Activated naive CD4-positive, alpha-beta T cell treated with anti-CD3 and anti-CD28 coated beads, Interleukin-2, amount 10 ng/mL, durations not matched to agents 7 days and 5 days (primary cell): ENCODE measurements at places on chromosomes 7 and 10.

DNA sequence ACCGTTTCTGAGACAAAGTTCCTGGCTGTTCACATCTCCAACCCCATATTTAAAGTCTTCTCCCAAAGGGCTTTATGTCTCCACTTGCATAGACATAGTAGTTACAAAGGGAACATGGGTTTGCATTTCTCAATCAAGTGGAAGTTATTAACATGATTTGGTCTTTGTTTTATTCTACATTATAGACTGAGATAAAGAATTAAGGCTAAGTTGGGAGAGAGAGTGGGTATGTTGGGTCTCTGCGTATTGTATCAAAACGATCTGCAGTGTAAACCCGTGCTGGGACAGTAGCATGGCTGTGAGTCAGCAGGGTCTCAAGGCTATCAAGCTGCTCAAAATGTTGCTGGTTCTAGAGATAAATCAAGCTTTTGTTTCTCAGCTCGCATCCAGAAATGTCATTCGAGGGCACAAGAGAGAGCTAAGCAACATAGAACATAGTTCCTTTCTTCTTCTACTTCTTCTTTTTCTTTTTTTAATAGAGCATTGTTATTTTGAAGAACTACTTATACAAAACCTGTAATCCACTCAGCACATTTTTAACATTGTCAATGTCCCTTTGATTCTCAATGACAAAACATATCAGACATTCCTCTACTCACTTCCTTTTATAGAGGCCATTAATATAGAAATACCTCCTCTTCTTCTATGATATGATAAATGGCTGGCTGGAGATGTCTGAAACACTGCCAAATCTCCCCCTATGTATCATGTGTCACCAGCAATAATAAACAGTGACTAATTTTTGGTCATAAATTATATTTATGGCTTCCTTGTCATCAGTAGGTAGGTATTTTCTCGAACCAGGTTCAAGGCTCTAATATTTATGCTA, 34.5 kb upstream of the RHOBTB1 start:
- DNase-seq, result no peak

- no peak for DNase-seq
Observed at GRCh38 chr10:28845009-28845682, 167.8 kb downstream of the BAMBI start.

- DNase-seq, result no peak
Observed at GRCh38 chr7:144670218-144670617, 165.6 kb downstream of the TPK1 start.

DNA sequence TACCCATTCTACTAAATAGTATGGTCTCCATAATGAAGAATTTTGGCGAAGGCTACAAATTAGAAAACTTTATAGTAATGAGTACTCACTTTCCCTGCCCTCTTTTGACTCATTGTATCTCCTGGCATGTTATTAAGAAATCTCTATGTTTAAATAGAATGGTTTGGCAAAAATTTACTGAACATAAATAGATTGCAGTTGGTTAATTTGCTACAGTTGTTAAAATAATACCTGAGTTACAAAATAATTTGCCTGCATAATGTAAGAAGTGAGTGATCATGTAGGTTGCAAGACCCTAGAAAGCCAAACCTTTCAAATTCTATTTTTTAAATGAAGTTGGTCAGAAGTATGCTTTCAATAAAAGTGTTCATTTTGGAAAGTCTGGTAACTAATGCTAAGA, 176.8 kb upstream of the AHR start:
- no peak for DNase-seq

DNA sequence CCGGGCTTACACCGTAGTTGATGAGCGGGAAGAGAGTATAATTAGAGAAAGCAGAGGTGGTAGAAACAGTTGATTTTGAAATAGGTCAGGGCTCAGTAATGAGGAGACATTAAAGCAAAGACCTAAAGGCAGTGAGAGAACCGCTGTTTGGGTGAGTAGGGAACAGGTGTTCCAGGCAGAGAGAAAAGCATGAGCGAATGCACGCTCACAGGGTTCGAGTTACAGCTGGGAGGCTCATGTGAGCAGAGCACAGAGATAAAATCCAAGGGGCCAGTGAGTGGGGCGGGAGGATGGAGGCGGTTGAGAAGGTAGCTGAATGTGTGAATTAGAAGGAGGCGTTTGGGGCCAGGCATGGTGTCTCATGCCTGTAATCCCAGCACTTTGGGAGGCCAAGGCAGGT, 39.9 kb downstream of the APBB1IP start:
- no peak for DNase-seq

GRCh38 chr10:132461103-132461682, 64.2 kb downstream of the PWWP2B start:
- DNase-seq, result no peak

- DNase-seq, result no peak
Observed at GRCh38 chr10:99080275-99080945, 155.2 kb downstream of the HPSE2 start.

DNA sequence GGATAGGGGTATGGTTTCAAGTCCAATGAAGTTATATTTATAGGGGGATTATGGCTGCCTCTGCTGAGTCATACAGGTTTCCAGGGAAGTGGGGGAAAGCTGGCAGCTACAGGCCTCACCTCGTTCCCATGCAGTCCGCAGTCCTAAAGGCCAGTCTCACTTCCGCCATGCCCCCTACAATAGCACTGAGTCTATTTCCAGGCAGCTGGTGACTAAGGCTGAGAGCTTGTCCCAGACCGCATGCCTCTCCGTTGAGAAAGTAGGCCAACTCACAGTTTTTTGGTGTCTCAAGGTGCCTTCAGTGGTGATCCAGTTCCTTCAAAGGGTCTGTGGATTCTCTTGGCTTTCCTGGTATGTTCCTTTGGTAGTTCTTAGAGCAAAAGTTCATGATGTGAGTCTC, 203.9 kb upstream of the GLI3 start:
- no peak for DNase-seq

GRCh38 chr7:109582211-109582610, 1012.5 kb downstream of the DNAJB9 start:
- no peak for DNase-seq

DNA sequence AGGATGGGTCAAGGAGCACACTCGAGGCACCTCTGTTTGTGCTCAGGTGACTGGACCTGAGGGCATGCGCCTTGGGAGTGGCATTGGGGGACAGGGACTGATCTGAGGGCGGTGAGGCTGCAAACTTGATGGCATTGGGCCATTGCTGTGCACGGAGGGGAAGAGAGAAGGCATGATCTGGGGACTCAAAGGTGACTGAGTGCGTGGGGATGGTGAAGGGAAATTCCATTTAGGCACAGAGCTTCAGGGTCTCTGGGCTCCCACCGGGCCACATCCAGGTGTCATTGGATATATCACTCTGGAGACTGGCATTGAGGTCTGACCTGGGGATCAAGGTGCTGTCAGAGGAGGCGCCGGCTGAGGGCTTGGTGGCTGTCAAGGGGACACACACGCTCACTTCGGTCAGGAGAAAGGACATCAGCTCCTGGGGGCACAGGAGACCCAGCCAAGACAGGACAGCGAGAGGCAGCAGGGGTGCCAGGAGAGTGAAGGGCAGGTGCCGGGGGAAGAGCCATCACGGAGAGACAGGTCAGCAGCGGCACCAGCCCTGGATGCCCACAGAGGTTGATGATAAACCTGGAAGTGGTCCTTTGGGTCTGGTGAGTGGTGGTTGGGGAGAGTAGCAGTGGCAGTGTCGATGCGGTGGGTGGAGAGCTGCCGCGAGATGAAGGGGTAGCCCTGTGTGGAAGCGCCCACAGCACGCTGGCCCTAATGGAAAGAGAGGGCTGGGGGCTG, 5.5 kb downstream of the ADCK2 start:
- DNase-seq, result no peak

- no peak for DNase-seq
Observed at GRCh38 chr10:72328045-72328828, 26.5 kb downstream of the DNAJB12 start.

DNA sequence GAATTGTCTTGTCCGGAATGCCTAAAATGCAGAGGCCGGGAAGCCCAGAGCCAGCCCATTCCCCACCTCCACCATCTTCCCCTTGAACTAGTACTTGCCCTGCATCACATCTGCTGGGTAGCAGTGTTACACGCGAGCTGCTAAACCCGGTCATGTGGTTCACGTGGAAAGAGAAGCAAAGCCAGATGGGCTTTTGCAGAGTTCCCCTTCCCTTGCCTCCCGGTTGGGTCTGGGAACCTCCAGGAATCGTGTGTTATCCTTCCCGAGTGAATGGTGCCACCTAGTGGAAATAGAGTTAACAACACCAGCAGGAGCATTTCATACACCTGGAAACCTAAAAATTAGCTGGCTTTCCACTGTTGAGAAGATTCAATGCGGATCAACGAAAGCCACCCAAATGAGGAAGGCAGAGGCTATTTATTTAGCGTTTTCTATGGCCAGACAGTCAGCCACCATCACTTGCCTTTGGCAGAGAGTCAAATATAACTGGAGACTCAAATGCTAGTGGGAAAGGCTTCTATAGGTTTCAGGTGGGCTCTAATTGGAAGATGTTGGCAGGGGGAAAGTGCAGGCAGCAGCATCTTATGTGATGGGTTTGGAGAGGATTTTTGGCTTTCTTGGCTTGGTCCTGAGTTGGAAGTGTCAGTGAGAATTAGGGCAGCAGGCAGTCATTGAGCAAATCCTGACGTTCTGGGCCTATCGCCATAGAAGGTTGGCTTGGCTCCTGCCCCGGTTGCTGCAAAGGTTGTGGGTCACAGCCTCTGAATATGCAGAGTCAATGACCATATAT, 12.9 kb upstream of the DENND2A start:
- DNase-seq, result peak; percentile 39

GRCh38 chr10:100737355-100738054, 7.9 kb upstream of the PAX2 start:
- DNase-seq, result peak; percentile 32

DNA sequence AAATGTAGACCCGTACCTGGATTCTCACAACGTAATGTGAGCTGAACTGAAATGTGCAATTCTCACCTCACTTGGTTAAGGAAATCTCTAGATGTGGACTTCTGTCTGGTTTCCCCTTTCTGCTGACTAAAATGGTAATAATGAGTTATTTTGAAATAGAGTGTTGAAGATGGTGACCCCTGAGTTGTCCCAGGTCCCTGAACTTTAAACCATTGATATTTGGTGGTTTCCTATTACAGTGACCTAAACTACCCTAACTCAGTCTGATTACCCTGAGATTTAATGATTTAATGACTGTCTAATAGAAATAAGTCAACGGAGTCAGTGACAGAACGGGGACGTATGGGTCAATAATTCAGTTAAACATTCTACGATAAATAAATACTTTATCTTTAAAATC, 845.9 kb downstream of the PCDH15 start:
- no peak for DNase-seq

GRCh38 chr7:95527033-95527775, 41.5 kb downstream of the ASB4 start:
- DNase-seq, result peak; percentile 31

- no peak for DNase-seq
Observed at GRCh38 chr7:1748076-1748838, 78.2 kb downstream of the ELFN1 start.

DNA sequence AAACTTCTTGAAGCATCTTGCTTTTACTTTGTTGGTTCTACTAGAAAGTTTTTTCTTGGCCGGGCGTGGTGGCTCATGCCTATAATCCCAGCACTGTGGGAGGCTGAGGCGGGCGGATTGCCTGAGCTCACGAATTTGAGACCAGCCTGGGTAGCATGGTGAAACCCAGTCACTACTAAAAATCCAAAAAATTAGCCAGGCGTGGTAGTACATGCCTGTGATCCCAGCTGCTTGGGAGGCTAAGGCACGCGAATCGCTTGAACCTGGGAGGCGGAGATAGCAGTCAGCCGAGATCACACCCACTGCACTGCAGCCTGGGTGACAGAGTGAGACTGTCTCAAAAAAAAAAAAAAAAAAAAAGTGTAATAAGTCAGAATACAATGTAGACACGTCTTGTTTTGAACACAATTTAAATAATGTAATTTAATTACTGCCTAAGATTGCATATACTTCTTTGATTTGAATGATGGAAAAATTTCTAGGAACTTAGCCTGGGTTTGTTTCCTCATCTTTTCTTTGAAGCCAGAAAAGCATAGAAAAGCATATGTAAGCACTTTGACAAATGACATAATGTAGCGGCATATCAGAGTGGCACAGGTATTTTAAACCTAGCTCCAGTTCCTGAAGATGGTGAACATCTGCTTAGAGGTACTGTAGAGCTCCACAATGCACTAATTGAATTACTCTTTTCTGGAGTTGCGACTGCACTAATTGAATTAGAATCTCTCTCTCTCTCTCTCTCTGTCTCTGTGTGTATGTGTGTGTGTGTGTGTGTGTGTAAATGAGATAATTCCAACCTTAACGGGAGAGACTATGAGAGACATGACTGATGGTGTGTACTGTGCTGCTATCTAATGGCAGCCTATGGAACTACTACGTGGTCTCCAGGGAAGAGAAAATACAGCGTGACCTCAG, 87.8 kb downstream of the BTRC start:
- DNase-seq, result peak; percentile 40

DNA sequence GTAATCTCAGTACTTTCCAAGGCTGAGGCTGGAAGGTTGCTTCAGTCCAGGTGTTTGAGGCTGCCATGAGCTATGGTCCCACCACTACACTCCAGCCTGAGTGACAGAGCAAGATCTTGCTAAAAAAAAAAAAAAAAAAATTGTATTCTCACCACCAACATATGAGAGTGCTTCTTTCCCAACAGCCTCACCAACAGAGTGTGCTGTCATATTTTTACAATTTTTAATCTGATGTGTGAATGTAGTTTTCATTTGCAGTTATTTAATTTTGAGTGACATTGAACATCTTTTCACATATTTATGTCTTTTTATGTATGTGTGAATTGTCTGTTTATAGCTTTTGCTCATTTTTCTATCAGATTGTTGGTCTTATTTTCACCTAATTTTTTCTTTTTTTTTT, 35.2 kb downstream of the MYO1G start:
- no peak for DNase-seq

GRCh38 chr7:77727527-77727926, 31.3 kb downstream of the RSBN1L start:
- DNase-seq, result no peak

- DNase-seq, result no peak
Observed at GRCh38 chr10:118924493-118924892, 105.0 kb upstream of the NANOS1 start.

GRCh38 chr10:126787201-126787600, 116.7 kb upstream of the C10orf90 start:
- no peak for DNase-seq

GRCh38 chr10:128373831-128374230, 247.6 kb upstream of the MKI67 start:
- DNase-seq, result no peak

DNA sequence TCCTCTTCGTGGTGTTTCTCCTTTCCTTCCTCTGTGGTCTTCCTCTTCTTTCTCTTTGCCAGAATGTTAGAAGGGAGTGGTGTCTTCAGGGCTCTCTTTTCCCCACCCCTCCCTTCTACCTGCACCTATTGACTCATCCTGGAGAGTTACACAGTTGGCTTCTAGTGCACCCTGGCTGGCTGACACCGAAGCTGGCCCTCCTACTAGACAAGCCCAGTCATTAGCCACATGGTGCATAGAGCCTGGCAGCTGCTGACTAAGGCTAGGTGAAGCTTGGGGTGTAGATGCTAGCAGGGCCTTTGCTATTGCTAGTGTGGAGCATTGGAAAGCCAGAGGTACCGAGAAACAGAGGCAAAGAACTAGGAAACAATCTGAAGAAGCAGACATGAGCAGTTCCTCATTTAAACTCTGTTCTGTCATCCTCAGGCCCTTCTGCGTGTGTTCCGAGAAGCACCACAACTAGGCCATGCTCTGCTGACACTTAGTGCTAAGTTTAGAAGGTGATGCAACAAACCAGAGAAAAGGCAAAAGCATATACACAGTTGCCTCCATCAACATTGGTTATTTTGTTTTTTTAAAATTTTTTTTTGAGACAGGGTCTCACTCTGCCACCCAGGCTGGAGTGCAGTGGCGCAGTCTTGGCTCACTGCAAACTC, 213.9 kb downstream of the BAMBI start:
- no peak for DNase-seq

- no peak for DNase-seq
Observed at GRCh38 chr10:124601431-124602120, 140.0 kb downstream of the LHPP start.
